ENCODE measurements at places on chromosomes 11 and 22. TPM values are rescaled to one million over a fixed set of nuclear protein-coding genes. Genes with fewer than 3 reads are reported as not detected.
A peak's percentile ranks its signal among the peaks of the same experiment; 100 is the strongest.

DNA sequence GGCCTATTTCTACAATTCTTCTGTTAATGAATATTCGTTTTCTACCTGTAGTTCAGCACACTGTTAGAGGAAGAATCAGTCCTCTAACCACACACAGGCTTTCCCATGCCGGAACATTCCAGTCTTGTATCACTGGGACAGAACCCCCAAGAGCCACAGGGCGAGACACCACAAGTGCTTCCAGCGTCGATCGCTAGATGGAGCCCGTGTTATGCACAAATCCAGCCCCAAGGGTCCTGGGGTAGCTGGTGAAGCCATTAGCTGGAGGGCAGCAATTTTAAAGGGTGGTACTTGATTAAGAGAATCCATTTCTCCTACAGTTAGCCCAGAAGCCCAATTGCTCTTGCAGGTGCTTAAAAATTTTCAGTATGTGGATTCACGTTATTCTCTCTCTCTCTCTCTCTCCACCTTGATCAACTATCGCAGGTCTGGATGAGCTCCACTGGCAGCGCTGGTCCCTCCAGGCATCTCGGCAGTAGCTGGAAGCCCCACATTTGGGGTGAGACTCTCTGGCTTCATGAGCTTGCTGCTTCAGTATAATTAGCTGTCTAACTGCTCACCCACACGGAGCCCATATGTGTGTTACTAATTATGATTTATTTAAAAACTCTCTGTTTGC, 148.2 kb upstream of the SNX19 start:
- DNase-seq, result peak; percentile 25

DNA sequence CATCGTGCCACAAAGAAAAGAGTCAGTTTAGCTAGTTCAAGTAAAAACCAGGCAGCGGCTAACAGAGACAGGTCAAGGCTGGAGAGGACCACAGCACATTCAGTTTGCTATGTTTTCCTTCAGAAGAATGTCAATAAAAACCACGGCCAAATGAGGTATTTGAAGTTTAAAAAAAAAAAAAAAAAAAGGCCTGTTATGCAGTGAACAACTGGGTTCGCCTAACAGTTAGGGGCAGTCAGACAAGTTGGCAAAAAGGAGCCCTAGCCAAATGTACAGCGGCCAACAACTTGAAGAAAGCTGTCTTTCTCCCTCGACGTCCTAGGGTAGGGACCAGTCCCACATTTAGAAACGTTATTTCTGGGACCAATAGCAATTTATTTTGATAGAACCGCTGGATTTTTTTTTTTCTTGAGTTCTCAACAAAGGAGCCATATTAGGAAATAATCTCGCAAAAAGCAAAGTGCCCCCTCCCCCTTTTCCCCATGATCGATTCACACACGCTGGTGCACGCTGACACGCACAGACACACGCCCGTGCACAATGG, 237.8 kb downstream of the TTC28 start:
- no peak for DNase-seq

DNA sequence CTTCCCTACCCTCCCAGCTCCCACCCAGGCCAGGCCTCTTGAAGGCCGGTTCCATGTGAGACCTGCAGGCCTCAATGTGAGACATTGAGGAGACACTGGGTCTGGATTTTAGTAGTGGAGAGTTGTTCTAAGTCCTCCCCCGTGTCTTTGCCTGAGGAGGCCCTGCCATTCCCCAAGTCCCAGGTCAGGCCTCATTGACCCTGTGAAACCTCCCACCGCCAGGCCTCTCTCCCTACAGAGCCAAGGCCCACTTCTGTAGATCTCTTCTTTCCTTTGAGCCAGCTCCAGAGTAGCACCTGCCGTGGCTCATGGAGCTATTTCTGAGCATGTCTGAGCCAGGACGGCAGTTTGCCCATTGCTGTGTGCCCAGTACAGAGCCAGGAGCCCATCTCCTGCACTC, 1419.6 kb downstream of the TBC1D22A start:
- no peak for DNase-seq

- DNase-seq, result no peak
Measured at GRCh38 chr11:112398798-112399478, 138.3 kb upstream of the PLET1 start.

MAJIN gene
- not detected for total RNA-seq

PLEKHA7 gene
- total RNA-seq, result 33.2 TPM

DNA sequence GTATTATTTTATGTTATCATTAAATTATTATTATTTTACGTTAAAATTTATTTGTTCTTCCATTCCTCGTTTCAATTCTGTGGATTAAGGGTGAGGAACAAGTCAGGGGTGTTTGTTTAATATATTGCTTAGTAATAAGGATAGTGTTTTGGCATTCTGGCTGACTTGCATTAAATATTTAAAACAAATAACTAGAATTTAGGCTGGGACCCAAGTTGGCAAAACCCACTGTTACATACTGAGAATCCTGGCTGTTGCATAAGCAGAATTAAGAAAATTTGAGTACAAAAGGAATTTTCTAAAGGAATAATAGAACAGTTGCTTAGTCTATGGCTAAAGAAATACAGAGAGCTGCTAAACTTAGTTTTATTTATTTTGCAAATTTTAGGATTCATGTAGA, 196.4 kb downstream of the GUCY1A2 start:
- no peak for DNase-seq

- no peak for DNase-seq
Measured at GRCh38 chr22:22155146-22155545, 89.4 kb upstream of the VPREB1 start.

PARVG gene
- 2.8 TPM for total RNA-seq

- DNase-seq, result no peak
Measured at GRCh38 chr11:11363674-11364073, 10.6 kb upstream of the CSNK2A3 start.

DNA sequence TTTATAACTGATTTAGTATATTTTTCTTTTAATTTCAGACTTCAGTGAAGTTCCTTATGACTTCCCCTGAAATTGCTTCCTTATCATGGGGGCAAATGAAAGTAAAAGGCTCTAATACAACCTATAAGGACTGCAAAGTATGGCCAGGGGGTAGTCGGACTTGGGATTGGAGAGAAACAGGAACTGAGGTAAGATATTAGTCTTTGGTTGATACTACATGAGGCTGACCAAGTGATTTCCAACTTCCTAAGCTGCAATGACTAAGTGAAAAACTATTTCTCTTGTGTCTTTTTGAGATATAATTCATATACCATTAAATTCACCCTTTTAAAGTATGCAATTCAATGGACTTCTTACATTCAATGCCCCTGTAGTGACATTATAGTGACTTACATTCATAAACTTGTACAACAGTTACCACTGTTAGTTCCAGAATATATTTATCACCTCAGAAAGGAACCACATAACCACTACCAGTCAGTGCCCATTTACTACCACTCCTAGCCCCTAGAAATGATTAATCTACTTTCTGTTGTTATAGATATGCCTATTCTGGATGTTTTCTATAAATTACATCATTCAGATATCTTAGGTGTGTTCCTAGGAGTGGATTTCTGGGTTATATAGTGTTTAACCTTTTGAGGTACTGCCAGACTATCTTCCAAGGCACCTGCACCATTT, 21.6 kb downstream of the AAMDC start:
- DNase-seq, result no peak

GRCh38 chr11:106131998-106132397, 54.5 kb downstream of the AASDHPPT start:
- no peak for DNase-seq

- DNase-seq, result no peak
Measured at GRCh38 chr11:111272420-111272819, 25.9 kb upstream of the POU2AF3 start.

GRCh38 chr22:25833091-25833490, 91.1 kb downstream of the MYO18B start:
- peak; percentile 28 for DNase-seq

TECTA gene
- total RNA-seq, result 1.1 TPM

ARHGAP8 gene
- total RNA-seq, result not detected

GRCh38 chr11:83292709-83293456, 6.7 kb upstream of the CCDC90B start:
- no peak for DNase-seq
